ENCODE measurements at places on chromosomes 13 and 19. TPM values are rescaled to one million over a fixed set of nuclear protein-coding genes. Genes with fewer than 3 reads are reported as not detected.

IGFLR1 gene
- 24.0 TPM for total RNA-seq

LILRA5 gene
- not detected for total RNA-seq

BRSK1 gene
- 0.17 TPM for total RNA-seq

GRCh38 chr19:34265221-34265650 lies 10.9 kb downstream of the GARRE1 start:
- peak; percentile 80 for DNase-seq

- DNase-seq: no peak
Measured at GRCh38 chr13:107713314-107713713, 502.0 kb downstream of the LIG4 start.

SIX5 gene
- total RNA-seq: 8.7 TPM

DNA sequence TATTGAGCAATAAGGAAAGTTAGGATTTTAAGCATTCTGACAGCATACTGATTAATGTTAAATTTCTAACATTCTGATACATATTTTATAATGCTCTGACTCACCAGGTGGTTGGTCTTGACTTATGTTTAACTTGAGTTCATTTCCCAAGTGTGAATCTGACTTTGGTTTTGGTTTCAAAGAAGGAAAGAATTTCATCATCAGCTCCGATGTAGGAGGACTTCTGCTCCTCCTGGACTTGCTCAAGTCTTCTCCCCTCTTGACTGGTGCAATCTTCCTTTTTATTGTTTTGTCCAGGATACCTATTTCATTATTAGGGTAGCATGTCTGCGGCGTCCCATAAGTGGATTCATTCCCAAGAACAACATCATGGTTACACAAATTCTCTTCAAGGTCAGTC lies 141.3 kb downstream of the RNF17 start:
- no peak for DNase-seq

CERS4 gene
- total RNA-seq: 2.1 TPM

GRCh38 chr19:53873773-53874605 lies 6.3 kb downstream of the MYADM start:
- DNase-seq: no peak
